ENCODE measurements at places on chromosomes 12 and 14. TPM values are rescaled to one million over a fixed set of nuclear protein-coding genes. Genes with fewer than 3 reads are reported as not detected.

The CD163L1 gene
- total RNA-seq, result not detected

The KRT6A gene
- total RNA-seq, result 13,929 TPM

The TAS2R8 gene
- not detected for total RNA-seq

The SLC10A1 gene
- total RNA-seq, result not detected

The ARHGAP9 gene
- not detected for total RNA-seq

The TBC1D30 gene
- 2.6 TPM for total RNA-seq

The SPTB gene
- total RNA-seq, result not detected

The TPH2 gene
- total RNA-seq, result not detected

The FITM1 gene
- 0.51 TPM for total RNA-seq

The KRT1 gene
- not detected for total RNA-seq

The ADAMTS20 gene
- not detected for total RNA-seq

The LMNTD1 gene
- not detected for total RNA-seq

The C12orf56 gene
- total RNA-seq, result 2.0 TPM

The MANSC4 gene
- total RNA-seq, result not detected

The LBHD2 gene
- not detected for total RNA-seq

The TMEM260 gene
- total RNA-seq, result 21.5 TPM

The CARMIL3 gene
- 0.13 TPM for total RNA-seq

The DHRS2 gene
- total RNA-seq, result not detected

The TAS2R7 gene
- total RNA-seq, result not detected

The NOS1 gene
- 0.26 TPM for total RNA-seq

The CEP170B gene
- 41.5 TPM for total RNA-seq

The OASL gene
- total RNA-seq, result 0.79 TPM

The TMEM63C gene
- 0.79 TPM for total RNA-seq

The A2ML1 gene
- 258 TPM for total RNA-seq

The TMEM119 gene
- not detected for total RNA-seq

The FOXG1 gene
- not detected for total RNA-seq

The OTX2 gene
- total RNA-seq, result not detected

The ADAM21 gene
- 0.13 TPM for total RNA-seq

The TRIM9 gene
- 0.26 TPM for total RNA-seq

The DHH gene
- total RNA-seq, result not detected

The LHX5 gene
- 0.26 TPM for total RNA-seq

The MSRB3 gene
- total RNA-seq, result 4.2 TPM
